ENCODE measurements at places on chromosomes 6 and 20.

DNA sequence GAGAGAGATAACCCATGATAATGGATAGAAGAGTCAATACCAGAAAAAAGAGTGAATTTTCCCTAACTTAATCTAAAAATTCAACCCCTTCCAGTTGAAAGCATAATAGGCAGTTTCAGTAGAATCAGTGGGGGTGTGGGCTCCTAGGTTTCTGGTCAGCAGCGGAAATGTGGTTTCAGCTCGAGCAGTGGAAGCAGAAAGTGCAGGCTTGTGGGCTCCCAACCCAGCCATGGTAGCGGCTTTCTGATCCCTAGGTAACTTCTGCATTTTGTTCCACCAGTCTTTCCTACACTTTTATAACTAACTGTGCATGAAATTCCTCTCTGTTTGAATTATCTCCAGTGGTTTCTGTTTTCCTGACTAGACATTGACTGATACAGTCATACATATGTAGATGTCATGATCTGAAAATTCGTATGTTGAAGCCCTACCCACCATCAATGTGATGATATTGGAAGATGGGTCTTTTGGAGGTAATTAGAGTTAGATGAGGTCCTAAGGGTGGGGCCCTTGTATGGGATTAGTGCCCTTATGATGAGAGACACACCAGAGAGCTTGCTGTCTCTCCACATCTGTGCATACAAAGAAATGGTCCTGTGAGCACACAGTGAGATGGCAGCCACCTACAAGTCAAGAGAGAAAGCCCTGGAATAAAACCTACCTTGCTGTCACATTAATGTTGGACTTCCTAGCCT, 6.5 kb upstream of the DDO start:
- no peak for DNase-seq

GRCh38 chr6:40352006-40352405, 235.2 kb downstream of the LRFN2 start:
- DNase-seq, result no peak

DNA sequence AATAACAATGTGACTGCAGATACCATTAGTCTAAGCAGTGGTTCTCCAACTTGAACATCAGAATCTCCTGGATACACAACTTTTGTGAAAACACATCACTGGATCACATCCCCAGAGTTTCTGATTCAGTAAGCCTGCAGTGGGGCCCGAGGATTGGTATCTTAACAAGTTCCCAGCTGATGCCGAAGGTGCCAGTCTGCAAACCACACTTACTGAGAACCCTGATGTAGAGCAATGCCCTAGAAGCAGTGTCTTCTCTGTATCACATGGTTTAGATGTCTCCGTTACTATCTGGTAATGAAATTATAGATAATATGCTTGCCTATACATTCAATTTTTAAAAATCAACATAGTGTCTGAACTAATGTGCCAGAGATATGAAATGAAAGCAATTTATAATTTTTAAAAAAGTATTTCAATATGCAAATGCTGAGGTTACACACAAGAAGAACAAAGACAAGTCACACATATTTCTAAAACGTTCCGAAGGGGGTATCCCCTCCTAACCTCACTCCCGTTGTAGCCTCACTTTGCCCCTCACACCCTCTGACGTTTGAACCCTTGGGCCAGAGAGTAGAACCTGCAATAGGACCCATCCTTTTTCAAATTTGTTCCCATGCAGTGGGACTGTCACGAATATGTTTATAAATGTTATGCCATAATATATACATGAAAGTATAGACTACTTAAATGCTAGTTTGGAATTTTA, 115.4 kb upstream of the SAMD5 start:
- no peak for DNase-seq

GRCh38 chr6:111989743-111990142, 64.2 kb upstream of the CCN6 start:
- DNase-seq, result no peak

DNA sequence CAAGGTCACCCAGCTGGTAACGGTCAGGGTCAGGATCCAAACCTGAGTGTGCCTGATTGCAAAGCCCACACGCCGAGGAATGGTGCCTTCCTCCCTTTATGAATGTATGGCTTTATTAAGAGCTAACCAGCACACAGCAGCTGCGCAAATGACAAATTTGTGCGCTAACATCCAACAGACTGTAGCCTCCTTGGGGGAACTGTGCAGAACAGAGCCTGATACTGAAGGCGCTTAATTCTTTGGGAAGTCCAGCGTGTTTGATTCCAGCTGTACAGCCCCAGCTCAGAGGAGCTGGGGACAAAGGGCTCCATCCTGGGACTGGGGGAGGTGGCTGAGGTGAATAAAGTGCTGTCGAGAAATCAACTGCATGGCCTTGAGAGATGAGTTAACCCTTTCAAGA, 75.7 kb upstream of the JARID2 start:
- no peak for DNase-seq

DNA sequence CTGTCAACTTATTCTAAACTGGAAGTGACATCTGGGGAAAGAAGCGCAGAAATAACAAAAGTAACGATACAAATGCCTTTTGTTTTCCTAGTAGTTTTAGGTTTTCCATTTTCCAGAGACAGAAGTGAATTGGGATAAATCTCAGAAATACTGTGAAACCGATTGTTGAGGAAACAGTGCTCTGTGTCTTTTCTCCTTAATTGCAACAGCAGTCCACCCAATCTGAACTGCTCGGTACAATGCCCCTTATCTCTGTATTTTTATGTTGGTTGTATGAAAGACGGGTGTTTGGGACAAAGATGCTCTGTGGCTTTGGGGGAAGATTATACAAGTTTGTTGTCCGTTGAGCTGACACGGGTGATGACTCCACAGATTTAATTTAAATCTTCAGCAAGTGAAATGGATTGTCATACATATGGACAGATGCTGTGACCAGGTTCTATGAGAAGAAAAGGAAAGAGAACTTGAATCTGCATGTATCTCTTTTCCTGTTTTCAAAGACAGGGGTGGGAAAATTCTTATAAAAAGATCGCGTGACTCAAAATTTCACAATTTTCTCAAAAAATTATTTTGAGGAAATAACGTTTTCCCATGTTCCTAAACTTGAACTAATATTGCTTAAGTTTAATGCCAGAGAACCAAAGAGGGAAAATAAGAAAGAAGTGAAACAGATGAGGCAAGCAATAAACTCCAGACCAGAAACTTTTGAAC, 41.2 kb downstream of the SASH1 start:
- DNase-seq, result no peak

GRCh38 chr6:137749696-137750211, 117.3 kb upstream of the TNFAIP3 start:
- no peak for DNase-seq

- DNase-seq, result no peak
Observed at GRCh38 chr6:155240905-155241600, 22.8 kb upstream of the CLDN20 start.
